WTC11 (cell line): ENCODE measurements at places on chromosomes 3 and 15. TPM values are rescaled to one million over a fixed set of nuclear protein-coding genes. Genes with fewer than 3 reads are reported as not detected.
A peak's percentile ranks its signal among the peaks of the same experiment; 100 is the strongest.

The OCA2 gene
- 0.27 to 0.39 TPM (median 0.27 TPM) in 3 replicates for total RNA-seq

The ISLR gene
- total RNA-seq = 0.50 to 0.63 TPM (median 0.62 TPM) in 3 replicates

The TRIM71 gene
- 237 to 274 TPM (median 238 TPM) in 3 replicates for total RNA-seq

The IMPG2 gene
- 0.02 to 0.09 TPM (median 0.04 TPM) in 3 replicates for total RNA-seq

DNA sequence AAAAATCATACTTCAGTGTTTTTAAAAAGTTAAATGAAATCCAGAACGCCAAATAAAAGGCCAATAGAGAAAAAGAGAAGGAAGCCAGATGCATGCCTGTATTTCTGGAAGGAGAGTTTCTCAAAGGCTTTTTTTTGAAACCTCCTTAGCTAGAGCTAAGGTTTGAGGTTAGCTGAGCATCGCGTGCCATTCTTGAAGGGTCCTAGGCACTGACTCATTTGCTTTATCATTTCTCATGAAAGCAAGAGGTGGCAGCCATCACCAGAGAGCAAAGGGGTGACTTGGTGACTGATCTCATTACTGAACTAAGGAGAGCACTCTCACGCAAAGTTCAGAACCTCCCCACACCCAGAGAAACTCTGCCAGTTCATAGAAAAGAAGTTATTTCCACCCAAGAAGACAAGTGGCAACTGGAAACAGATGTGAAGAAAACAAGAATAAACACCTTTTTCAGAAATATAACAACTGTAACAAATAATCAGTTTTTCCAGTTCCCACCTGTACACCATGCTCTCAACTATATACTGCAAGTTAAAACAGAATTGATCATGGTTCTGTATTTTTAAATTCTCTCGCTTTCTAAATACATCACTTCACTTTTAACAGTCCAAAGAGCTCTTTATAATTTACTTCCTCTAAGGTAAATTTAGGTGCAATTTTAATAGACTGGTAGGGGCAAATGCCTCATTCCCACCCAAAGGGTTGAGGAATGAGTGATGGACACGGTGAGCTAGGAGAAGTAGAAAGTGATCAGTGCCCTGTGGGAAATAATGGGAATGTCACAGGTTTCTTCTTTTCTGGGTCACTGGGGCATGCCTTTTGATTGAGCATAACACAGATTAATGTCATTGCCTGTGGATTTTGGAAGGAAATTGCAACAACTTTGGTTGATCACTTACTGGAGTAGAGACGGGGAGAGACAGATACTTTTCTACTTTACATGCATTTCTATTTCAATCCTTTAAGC is 24.7 kb downstream of the GPR15 start:
- DNase-seq = no peak
- no peaks in the 10 kb centered on the region for H3K4me1 ChIP-seq
- no peaks in the 10 kb centered on the region for H3K36me3 ChIP-seq
- H3K27me3 ChIP-seq = no peaks in the 10 kb centered on the region
- H3K4me3 ChIP-seq = no peak overlapping the region
- no peak overlapping the region for H3K27ac ChIP-seq

- no peaks in the 10 kb centered on the region; the same call in 1 of the 2 replicates for H3K27me3 ChIP-seq
- peaks cover 11% of the 10 kb centered on the region for H3K4me1 ChIP-seq
- no peak overlapping the region for H3K27ac ChIP-seq
Observed at GRCh38 chr3:39752019-39752637, 57.3 kb upstream of the MYRIP start.

DNA sequence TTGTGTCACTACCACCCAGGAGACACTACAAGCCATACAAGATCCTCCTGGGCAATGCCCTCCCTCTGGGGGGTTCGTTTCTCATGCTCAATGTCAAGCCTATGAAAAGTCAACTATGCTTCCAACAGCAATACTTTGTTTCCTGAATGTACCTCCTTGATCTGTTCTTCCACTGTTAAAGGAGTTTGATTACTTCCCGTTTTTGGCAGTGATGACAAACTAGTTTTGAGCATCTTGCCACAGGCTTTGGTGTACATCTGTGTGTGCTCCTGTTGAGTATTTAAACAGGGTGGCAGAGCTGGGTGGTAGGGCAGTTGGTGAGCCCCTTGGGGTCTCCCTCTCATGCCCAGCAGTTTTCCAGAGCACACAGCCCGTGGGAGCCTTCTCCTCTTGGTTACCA is 81.4 kb downstream of the IL12A start:
- DNase-seq = no peak
- no peaks in the 10 kb centered on the region for H3K36me3 ChIP-seq
- H3K27me3 ChIP-seq = no peaks in the 10 kb centered on the region

DNA sequence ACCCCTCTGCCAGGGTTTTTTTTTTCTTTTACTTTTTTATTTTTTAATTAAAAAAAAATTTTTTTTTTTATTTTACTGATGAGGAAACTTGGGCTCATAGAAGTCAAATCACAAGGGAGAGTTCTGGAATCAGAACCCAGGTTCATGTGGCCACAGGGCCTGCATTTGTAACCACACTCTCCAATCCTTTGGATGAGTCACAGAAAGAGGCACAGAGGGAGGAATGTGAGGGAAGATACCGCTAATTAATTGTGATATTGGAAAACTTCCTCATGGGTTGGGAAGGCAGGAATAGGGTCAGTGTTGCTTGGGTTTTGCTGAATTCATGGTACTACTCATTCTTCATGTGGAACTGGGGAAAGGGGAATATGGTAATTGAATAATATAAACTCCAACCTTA is 132.9 kb upstream of the SLC6A11 start:
- no peak overlapping the region for H3K4me3 ChIP-seq
- H3K36me3 ChIP-seq = no peaks in the 10 kb centered on the region
- no peaks in the 10 kb centered on the region for H3K4me1 ChIP-seq
- no peak overlapping the region for H3K27ac ChIP-seq

DNA sequence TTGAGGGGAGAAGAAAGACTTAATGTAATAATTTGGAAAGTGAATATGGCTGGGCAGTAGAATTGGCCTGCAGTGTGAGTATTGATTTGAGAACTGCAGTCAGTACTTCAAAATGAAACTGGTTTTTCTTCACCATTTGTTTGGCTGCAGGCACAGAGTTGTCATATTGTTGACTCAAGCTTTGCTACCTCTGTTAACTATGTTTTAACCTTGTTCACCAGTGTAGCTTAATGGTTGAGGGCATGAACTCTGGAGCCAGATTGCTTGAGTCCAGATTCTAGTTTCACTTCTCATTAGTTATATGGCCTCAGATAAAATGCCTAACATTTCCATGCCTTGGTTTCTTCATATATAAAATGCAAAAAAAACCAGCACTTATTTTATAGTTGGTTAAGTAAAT is 64.1 kb downstream of the CFAP44 start:
- no peak overlapping the region for H3K4me3 ChIP-seq
- DNase-seq = no peak
- no peak overlapping the region for H3K27ac ChIP-seq
- no peaks in the 10 kb centered on the region for H3K36me3 ChIP-seq
- H3K4me1 ChIP-seq = no peaks in the 10 kb centered on the region
- no peaks in the 10 kb centered on the region; the same call in 1 of the 2 replicates for H3K27me3 ChIP-seq

DNA sequence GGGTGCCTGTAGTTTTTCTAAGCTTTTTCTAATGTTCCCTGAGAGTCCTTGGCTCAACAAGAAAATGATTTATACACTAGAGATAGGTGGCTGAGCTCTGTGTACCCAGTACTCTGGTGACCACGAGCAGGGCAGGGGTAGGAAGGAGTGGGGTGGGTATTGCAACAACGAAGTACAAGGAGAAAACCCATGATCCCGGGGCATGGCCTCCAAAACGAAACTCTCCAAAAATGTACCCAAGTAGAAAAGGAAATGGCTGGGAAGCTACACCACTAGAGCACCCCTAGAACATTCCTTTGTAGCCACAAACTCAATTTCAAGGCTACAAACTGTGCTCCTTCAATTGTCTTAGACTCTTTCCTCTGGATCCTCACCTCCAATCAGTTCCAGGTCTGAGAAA is 138.9 kb downstream of the DUT start:
- H3K27ac ChIP-seq = no peak overlapping the region
- DNase-seq = no peak
- H3K4me3 ChIP-seq = no peak overlapping the region
- H3K27me3 ChIP-seq = no peaks in the 10 kb centered on the region
- H3K36me3 ChIP-seq = no peaks in the 10 kb centered on the region

DNA sequence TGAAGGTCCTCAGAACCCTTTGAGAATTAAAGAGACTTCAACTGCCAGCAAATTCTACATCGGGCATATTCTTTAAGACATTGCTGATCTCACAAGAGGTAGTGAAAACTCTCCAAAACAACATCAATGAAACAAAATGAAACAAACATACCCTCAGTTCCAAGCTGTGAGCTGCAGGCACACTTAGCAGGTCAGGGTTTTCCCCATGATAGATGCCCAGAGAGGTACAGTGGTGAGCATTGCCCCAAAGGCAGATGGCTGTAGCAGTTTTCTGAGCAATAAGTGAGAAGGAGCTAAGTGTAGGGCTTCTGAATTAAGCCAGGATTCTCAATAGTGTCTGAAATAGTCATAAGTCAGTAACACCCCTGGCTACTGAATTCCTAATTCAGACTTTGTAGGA is 96.1 kb upstream of the TSEN2 start:
- peaks cover 5% of the 10 kb centered on the region; the same call in 1 of the 2 replicates for H3K27me3 ChIP-seq
- no peak overlapping the region for H3K4me3 ChIP-seq

GRCh38 chr3:46734773-46735172 is 17.1 kb upstream of the PRSS50 start:
- no peak overlapping the region for H3K4me3 ChIP-seq
- no peaks in the 10 kb centered on the region for H3K4me1 ChIP-seq
- no peak overlapping the region for H3K27ac ChIP-seq
- H3K27me3 ChIP-seq = no peaks in the 10 kb centered on the region; the same call in 1 of the 2 replicates

GRCh38 chr15:89377842-89378295 is 43.2 kb upstream of the POLG start:
- peaks cover 100% of the 10 kb centered on the region for H3K27me3 ChIP-seq
- H3K4me3 ChIP-seq = peak overlapping the region; percentile 62
- no peak for DNase-seq
- H3K4me1 ChIP-seq = peaks cover 39% of the 10 kb centered on the region

DNA sequence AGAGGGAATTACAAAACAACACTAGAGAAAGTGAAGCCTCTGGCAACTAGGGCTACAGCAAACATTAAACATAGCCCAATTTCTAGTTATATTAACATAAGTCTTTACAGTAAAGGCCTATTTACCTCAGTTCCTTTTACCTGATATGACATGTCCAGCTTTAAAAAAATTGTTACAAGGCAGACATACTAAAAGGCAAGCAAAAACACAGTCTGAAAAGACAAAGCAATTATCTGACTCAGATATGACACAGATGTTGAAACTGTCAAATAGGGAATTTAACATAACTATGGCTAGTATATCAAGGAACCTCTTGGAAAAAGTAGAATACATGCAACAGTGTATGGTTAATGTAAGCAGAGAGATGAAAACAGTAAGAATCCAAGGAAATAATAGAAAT is 238.6 kb downstream of the RAP2B start:
- H3K27ac ChIP-seq = no peak overlapping the region
- peaks cover 15% of the 10 kb centered on the region for H3K4me1 ChIP-seq
- no peak overlapping the region for H3K4me3 ChIP-seq
- no peaks in the 10 kb centered on the region for H3K27me3 ChIP-seq
- peaks cover 4% of the 10 kb centered on the region for H3K36me3 ChIP-seq
- DNase-seq = no peak

GRCh38 chr3:154753101-154753500 is 323.1 kb upstream of the GPR149 start:
- H3K27me3 ChIP-seq = no peaks in the 10 kb centered on the region; the same call in 1 of the 2 replicates
- H3K36me3 ChIP-seq = no peaks in the 10 kb centered on the region
- H3K27ac ChIP-seq = no peak overlapping the region
- no peak for DNase-seq
- no peaks in the 10 kb centered on the region; the same call in 1 of the 2 replicates for H3K4me1 ChIP-seq
- H3K4me3 ChIP-seq = no peak overlapping the region

DNA sequence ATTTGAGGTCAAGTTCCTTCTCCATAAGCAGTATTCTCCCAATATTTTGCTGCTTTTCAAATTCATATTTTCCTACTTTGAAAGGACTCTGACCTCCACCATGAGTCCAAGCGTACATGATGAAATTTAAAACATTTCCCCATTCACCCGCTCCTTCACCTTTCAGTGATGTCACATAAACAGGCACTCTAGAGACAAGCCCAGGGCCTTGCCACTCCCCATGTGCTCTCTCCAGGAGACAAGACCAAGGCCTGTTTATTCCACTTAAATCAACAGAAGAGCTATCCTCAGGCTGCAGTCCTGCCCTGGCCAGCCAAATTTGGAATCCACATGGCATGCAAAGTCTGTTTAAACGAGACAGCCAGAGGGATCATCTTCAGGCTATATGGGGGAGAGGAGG is 161.5 kb downstream of the ARRDC4 start:
- no peak overlapping the region for H3K27ac ChIP-seq
- peaks cover 2% of the 10 kb centered on the region for H3K4me1 ChIP-seq
- no peak for DNase-seq
- no peaks in the 10 kb centered on the region for H3K27me3 ChIP-seq

GRCh38 chr3:160747422-160747821 is 8.6 kb upstream of the PPM1L start:
- no peak for DNase-seq
- no peaks in the 10 kb centered on the region; the same call in 1 of the 2 replicates for H3K27me3 ChIP-seq
- no peak overlapping the region for H3K4me3 ChIP-seq

DNA sequence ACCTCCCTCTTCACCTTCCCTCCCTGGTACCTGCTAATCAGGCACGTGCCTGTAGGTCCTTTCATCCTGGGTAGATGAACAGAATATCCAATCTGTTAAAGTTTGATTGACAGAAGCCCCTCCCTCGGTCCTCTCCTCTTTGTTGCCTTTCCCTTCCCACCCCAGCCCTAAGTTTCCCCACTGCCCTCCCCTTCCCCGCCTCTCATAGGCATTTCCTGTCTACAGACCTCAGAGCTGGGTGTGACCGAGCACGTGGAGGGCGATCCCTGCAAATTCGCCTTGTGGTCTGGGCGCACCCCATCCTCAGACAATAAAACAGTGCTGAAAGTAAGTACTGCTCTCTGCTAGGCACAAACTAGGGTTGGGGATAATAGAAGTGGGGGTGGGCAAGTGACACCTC is 239.2 kb upstream of the UMPS start:
- H3K36me3 ChIP-seq = no peaks in the 10 kb centered on the region
- H3K4me3 ChIP-seq = no peak overlapping the region
- H3K27me3 ChIP-seq = no peaks in the 10 kb centered on the region
- H3K27ac ChIP-seq = no peak overlapping the region

- no peak overlapping the region for H3K27ac ChIP-seq
- no peaks in the 10 kb centered on the region for H3K36me3 ChIP-seq
- no peaks in the 10 kb centered on the region for H3K27me3 ChIP-seq
- DNase-seq = no peak
Observed at GRCh38 chr15:72911626-72912025, 128.1 kb upstream of the ADPGK start.

GRCh38 chr15:75107908-75108838 is 84.8 kb downstream of the PPCDC start:
- H3K4me3 ChIP-seq = no peak overlapping the region
- no peak for DNase-seq
- H3K36me3 ChIP-seq = no peaks in the 10 kb centered on the region
- H3K27me3 ChIP-seq = peaks cover 2% of the 10 kb centered on the region; the same call in 1 of the 2 replicates
- no peaks in the 10 kb centered on the region for H3K4me1 ChIP-seq

DNA sequence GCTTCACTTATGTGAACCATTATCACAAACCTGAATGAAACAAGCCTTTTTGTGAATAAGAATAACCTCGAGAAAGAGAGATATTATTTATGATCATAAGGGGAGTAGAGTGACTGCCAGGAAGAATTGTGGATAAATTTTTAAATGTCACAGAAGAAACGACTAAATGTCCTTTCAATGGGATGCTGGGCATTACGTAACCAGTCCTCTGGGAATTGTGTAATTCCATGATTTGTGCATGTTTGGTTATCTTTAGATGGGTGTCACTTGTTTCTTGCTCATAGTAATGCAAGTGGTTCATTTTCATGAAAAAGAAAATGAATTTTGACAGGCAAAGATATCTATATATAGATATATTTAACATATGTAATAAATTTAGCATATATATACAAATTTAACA is 379.5 kb upstream of the AGTR1 start:
- no peaks in the 10 kb centered on the region for H3K4me1 ChIP-seq
- H3K4me3 ChIP-seq = no peak overlapping the region
- no peak overlapping the region for H3K27ac ChIP-seq
- H3K36me3 ChIP-seq = no peaks in the 10 kb centered on the region
